NCI-H774 (cell line): ENCODE measurements at places on chromosomes 6 and 20.

DNA sequence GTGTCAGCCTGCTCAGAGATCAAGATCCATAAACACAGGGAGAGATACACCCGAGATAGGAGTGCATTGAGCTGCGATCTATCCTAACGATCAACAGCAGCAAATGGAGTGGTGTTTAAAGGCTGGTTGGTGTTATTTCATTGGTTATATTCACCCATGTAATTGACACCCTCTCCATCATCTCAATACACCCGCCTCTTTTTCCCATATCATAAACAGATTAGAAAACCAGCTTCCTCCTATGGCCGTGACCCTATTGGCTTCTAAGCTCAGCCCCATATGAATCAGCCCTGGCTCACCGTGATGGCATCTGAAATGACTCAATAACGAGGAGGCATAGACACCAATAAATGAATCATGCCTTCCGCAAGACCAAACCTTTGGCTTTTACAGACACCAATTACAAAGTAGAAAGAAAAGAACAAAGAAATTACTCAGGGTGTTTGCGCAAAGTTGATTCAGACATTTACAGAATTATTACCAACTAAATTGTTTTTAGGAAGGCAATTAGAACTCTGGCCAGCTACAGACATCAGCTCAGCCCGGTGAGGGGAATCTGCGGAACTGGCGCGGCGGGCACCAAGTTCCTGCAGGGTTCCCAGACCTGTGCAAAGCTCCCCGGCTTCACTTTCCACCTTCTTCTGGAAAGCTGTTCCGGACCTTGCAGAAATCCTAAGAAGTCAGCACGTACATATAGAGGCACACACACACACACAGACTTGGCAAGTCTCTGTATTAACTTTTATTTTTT lies 11.5 kb downstream of the PMEPA1 start:
- DNase-seq: no peak

GRCh38 chr20:62743777-62744317 lies 35.2 kb downstream of the NTSR1 start:
- no peak for DNase-seq

DNA sequence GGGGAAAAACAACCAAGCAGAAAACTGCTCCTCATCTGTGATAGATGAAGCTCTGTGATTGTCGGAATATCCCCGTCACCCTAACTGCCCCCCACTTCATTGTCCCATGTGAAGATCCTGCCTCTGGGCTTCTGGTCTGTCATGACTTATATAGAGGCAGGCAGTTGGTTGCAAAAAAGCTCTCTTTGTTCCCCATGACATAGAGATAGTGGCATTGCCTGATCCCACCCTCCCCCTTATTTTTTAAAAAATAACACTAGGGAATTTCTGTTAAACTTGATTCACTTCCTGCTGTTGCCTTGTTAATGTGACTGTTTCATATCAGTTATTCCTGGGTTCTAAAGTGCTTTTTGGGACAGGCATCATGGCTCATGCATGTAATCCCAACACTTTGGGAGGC lies 203.1 kb downstream of the JARID2 start:
- DNase-seq: no peak

DNA sequence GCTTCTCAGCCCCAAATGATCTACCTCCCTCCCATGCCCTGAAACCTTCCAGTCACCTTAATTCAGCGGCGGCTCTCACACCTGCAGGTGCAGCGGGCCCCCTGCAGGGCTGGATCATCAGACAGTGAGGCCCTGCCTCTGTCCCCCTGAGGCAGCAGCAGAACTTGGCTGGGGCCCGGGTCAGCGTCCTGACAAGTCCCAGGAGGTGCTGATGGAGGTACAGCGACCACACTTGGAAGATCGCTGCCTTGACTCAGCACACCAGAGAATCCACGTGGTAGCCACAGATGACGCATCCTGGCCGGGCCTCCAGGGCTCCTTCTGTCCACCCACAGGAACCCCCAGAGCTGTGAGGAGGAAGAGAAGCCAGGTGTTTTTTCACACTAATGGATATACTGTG lies 116.4 kb upstream of the THBS2 start:
- no peak for DNase-seq

DNA sequence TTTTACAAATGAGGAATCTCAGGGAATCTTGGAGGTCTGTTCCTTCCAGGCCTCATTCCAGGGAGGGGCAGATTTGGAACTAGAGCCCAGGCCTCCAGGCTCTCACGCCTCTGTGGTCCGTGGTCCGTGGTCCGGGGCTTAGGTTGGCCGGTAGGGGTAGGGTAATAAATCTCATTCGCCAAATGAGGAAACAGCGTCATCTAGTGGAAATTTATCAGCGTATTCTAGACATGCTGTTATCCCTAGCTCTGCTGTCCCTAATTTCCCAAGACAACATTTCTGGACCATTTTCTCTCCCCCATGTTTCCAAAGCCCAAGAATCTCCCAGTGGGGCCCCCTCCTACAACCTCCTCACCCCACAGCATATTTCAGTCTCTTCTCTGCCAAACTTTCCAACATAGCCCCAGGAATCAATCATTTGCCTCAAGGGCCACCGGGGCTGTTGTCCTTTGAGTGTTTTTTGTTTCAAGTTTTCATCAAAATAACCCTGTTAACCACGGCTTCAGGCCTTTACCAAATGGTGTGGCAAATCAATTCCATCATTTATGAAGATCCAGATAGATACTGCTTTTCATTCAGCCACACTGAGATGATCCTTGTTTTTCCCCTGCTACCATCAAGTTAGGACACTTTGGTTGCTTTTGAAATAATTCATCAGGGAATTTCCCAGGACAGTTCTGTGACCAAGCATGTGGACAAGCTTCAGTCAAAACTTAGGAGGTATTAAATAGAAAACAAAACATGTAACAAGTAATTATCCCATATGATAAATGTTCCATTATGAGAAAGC lies 126.8 kb downstream of the ALDH8A1 start:
- peak; percentile 82 for DNase-seq

GRCh38 chr6:43702171-43702533 lies 14.6 kb upstream of the MRPS18A start:
- no peak for DNase-seq

- DNase-seq: no peak
Measured at GRCh38 chr20:58246346-58246745, 17.9 kb upstream of the ANKRD60 start.

GRCh38 chr6:81718126-81718525 lies 34.4 kb downstream of the TENT5A start:
- DNase-seq: no peak

GRCh38 chr20:25297141-25297905 lies 49.4 kb downstream of the PYGB start:
- no peak for DNase-seq

- no peak for DNase-seq
Measured at GRCh38 chr6:53744321-53744720, 50.5 kb upstream of the LRRC1 start.

DNA sequence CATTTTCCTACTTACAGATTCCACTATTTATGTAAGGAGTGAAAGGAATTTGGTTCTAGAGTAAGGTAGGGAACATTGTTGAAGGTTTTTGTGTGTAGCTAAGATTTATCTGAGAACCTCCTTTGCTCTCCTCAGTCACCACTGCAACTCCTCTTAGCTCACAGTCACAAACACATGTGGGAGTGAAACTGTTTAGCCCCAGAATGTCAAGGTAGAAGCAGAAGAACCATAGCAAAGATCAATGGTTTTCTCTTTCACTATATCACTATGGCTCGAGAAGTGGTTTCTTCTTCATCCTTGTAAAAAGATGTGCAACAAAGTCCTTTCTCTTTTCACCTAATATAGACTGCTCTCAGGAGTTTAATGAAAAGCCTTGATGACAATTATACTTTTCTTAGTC lies 6.5 kb upstream of the DEFB112 start:
- DNase-seq: no peak

DNA sequence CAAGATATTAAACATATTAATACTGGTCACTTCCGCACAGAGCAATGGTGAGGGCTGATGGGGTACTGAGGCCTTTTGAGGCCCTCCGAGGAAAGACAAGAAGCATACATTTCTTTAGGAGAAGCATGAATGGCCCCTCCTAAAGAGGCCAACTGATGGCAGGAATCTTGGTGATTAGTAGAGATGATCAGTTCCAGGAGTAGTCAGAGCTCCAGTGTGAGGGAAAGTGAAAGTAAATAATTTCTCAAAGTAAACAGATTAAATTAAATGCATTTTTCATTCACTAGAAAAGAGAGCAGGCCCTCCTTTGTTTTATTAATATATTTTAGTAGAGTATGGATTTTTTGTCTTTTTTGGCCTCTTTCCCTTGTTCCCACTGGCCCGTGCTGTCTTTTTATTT lies 38.2 kb downstream of the NOX3 start:
- no peak for DNase-seq

DNA sequence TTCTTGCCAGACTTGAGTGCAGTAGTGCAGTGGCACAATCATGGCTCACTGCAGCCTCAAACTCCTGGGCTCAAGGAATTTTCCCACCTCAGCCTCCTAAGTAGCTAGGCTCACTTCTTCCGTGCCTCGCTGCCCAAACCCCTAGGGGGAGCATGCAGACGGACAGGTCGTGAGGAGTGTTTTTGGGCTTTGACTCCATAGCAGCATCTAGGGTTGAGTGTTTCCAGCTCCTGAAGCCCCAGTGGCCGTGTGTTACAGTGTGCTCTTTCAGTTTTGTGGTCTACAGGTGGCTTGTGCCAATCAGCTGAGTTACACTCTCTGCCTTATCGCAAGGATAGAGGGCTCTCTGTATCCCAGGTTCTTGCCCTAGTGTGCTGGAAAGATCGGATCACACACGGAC lies 33.4 kb downstream of the NCOA3 start:
- no peak for DNase-seq

- no peak for DNase-seq
Measured at GRCh38 chr20:33647603-33648395, 14.3 kb upstream of the C20orf144 start.

- DNase-seq: no peak
Measured at GRCh38 chr20:50560867-50561266, 50.7 kb downstream of the PTPN1 start.

DNA sequence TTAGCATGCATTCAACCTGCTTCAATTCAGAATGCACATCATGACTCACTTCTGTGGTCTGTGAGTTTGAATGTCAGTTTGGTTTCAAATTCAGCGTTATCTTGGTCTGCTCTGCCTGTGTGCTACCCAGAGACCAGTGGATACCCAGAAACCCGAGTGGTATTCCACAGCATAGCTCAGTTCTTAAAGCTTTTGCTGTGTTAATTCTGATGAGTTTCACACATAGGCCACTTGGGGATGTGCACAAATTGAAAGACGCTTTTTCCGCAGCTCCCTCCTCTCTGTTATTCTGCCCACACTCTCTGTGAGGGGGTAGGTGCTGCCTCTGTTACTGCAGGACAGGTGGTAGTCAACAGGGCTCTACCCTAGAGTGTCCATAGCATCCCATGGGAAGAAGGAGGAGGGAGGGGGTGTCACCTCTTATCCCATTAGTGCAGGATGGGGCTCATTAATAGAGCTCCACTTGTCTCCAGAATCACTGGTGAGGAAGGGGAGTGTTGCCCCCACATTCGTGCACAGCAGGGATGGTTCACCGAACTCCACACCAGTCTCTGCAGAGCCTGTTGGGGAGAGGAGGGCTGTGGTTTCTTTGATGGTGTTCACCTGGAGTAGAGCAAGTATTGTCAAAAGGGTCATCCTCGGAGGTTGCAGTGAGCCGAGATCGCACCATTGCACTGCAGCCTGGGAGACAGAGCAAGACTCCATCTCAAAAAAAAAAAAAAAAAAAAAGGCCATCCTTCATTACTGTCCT lies 29.2 kb upstream of the SDCBP2 start:
- DNase-seq: no peak

DNA sequence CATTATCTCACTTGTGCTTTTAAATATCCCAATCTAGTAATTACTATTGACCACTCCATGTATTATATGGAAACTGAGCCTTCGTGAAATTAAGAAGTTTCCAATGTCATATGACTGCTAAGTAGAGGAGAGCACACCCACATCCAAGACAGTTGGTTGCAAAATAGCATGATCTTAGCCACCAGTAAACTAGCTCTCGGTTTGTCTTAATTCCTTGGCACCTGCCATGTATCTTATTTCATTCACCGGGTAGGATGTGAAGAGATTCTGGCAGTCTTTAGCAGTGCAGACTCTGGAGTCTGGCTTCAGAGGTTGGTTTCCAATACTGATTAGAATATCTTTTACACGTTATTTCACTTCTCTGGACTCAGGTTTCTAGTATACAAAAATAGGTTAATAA lies 270.3 kb downstream of the LAMA2 start:
- no peak for DNase-seq

- DNase-seq: no peak
Measured at GRCh38 chr6:169473663-169474062, 220.0 kb upstream of the THBS2 start.

DNA sequence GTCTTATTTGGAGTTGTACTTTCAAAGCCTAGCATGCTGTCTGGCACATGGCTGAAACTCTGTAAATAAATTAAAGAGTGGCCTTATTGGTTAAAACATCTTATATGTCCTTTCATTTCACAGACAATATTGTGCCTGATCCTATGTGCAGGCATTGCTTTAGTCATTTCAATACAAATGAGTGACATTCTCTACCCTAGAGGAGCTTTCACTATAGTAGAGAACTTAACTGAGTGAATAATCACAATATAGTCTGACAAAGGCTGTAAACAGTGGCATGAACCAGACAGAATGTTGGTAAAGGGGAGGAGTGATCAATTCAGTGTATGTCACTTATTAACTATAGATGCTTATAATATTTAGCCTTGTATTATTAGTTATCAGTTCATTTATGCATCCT lies 481.8 kb downstream of the TFAP2B start:
- DNase-seq: no peak

DNA sequence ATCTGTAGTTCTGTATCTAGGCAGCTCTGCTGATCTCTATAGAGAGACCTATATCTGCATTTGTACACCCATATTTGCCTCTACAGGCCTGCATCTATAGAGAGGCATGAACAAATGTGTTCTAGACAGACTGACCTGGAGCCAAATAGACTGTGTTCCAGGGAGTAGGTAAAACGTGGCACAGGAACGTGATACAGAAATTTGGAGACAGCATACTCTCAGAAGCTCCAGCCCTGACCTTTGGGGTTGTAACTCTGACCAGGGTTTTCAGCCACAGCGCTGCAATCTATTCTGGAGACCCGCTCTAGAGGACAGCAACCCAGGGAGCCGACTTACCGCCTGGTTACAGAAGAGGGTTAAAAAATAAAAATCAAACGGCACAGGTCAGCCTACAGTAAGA lies 983 bp downstream of the RBBP9 start:
- DNase-seq: no peak

GRCh38 chr20:11851646-11852045 lies 66.0 kb upstream of the BTBD3 start:
- DNase-seq: no peak

- DNase-seq: no peak
Measured at GRCh38 chr20:62539198-62540045, 63.6 kb upstream of the GATA5 start.

DNA sequence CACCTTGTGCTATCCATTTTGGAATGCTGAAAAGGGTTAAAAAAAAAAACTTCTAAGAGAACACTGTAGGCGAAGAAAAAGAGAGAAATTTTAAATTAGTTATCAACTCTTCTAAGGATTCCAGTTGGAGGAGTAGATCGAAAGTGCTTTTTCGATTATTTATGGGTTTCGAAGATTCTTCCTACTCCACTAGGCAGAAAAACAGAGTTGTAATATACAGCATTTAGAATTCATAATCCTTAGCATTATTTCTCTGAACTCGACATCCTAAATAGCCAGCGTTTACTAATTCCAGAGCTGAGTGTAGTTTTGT lies 817 bp upstream of the RNF217 start:
- no peak for DNase-seq

- DNase-seq: no peak
Measured at GRCh38 chr6:42255050-42255449, 37.4 kb upstream of the MRPS10 start.

- DNase-seq: peak; percentile 80
Measured at GRCh38 chr20:63973636-63974401, 4.1 kb upstream of the ZNF512B start.
